NCI-H510A (cell line): ENCODE measurements at places on chromosomes 11 and 22.

DNA sequence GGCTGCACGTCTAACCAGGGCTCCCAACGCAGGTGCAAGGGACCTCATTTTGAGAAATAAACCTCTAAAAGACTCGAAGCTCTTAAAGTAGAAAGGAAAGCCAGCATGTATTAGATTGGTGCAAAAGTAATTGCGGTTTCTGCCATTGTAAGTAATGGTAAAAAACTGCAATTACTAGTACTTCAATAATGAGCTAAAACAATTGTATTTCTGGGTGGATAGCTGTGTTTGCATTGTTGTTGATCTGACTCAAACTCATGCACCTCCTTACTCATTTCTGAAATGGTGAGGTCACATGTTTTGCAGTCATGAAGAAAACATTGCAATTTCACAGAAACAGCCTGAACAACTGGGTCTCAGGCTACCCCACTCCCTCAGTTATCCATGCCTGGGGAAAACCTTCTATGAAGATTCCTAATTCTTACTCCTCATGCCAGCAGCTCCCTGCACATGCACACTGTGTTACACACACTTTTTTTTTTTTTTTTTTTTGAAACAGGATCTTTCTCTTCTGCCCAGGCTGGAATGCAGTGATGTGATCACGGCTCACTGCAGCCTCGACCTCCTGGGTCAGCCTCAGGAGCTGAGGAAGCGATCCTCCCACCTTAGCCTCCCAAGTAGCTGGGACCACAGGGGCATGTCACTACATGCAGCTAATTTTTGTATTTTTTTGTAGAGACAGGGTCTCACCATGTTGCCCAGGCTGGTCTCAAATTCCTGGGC lies 24.6 kb downstream of the VWCE start:
- DNase-seq: no peak

GRCh38 chr22:46195487-46196165 lies 45.3 kb downstream of the PPARA start:
- no peak for DNase-seq

- DNase-seq: no peak
Observed at GRCh38 chr11:117997823-117998579, 11.8 kb downstream of the IL10RA start.

DNA sequence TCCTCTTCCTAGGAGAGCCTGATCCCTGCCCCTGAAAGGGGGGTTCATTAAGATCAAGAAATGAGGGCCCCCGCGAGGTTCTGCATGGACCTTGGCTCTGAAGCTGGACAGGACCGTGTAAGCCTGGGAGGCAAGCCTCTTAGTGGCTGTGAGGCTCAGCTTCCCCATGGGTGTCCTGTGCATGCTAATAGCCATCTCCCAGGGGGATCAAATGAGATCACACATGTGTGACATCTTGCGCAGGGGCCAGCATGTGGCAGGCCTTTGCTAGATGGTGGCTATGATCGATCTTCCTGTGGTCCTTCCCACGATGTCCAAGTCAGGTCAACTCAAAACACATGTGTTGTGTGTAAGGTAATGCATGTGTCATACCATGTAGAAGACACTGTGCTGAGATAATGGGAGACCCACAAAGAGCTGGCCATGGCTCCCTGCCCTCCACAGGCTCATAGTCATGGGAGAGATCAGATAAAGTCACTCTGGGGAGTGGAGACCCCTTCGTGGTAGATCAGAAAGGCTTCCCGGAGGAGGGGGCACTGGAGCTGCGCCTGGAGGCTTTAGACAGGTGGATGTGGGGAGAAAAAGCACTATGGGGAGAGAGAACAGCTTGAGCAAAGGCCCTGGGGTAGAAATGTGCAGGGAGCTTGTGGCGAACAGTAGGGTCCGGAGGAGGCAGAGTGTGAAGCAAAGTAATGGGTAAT lies 3.7 kb downstream of the RAC2 start:
- DNase-seq: no peak

- no peak for DNase-seq
Observed at GRCh38 chr11:16909359-16910035, 104.7 kb downstream of the PLEKHA7 start.

- no peak for DNase-seq
Observed at GRCh38 chr11:130304651-130305050, 10.1 kb downstream of the ZBTB44 start.
